ENCODE measurements at places on chromosomes 4 and X.

DNA sequence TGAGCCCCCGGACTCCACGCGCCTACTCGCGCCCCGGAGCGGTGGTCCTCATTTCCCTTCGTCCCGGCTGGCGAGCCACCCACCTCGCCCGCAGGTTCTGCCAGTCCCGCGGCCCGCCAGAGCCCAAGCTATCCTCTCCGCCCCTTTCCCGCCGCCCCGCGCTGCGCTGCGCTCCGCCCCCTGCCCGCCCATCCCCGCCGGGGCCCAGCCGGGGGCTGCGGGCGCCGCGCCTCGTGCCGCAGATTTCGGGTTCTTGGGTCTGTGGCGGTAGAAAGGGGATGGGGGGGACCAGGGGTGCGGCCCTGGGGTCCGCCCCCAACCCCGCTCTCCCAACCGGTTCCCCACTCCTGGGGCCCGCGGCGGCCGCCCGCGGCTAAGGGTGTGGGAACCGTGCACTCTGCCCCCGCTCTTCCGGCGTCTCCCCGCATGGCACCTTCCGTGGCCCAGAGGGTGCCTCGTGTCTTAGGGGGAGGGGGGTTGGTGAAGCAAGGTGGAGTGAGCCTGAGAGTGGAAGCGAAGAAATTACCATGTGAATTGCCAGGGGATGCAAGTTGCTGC, 650.8 kb upstream of the DIPK2B start:
- DNase-seq, result peak; percentile 46

- no peak for DNase-seq
Measured at GRCh38 chr4:35975617-35976355, 268.5 kb downstream of the ARAP2 start.

- DNase-seq, result no peak
Measured at GRCh38 chr4:179372242-179372641, 1930.0 kb upstream of the AGA start.

DNA sequence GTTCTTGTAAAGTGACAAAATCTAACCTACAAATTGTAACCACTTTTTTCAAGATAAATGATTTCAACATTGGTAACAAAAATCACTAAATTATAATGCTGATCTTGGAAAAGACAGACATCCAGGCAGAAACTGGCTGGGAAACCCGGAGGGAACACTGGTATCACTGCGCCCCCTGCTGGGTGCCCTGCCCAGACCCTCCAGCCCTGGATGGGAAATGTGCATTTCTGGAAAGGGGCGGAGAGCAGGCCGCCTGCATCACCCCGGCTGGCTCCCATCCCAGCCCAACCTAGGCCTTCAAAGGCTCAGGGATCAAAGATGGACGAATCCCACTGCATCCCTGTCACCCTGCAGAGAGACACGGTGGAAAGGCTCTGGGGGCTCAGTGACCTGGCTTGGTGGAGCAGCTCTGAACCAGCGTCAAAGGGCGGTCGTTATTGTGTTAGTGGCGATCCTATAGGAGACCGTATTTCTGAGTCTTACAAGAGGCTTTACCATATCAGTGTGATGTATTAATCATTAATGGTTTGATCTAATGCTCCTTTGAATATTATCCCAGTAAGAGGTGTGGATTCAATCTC, 37.3 kb downstream of the ACOX3 start:
- DNase-seq, result peak; percentile 45

DNA sequence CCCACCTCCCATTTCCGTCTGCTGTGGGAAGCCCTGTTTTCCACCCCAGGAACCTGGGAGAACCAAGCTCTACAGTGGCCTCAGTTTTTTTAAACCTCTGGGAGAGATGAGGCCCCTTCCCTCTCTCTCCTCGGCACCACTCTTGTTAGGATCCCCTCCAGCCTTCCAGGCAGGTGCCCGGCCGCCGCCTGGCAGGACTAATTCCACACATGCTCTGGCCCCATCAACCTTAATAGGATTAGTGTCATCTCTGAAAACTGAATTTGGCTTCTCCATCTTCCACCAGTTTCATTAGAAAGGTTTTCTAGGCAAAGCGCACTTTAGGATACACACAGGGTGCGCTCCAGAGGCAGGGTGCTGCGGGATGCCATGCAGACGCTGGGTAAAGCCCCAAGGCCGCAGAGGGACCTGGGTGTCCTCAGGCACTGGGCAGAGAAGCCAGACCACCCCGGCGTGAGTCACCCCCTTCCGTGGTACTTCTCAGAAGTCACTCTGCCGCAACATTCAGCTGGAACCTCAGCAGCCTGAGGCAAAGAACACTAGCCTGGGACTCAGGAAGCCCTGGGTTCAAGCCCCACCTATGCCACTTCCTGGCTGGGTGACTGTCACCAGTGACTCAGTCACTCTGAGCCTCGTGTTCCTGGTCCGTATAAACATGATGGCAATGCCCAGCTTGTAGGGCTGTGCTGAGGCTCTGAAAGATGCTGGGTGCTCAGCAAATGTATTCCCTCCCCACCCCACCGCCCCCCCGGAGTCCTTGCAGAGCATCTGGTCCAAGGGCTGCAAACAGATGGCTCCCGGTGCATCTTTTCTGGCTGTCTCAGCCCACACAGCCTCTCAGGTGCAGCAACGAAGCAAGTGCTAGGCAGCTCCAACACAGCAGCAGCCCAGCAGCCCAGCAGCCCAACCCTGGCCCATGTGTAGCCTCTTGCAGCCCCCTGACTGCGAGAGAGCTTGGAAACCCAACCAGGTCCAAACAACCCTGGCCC, 29.1 kb downstream of the PPP2R2C start:
- no peak for DNase-seq

GRCh38 chrX:118254611-118255010, 91.3 kb upstream of the WDR44 start:
- peak; percentile 45 for DNase-seq

GRCh38 chr4:14169460-14169859, 541.9 kb upstream of the BOD1L1 start:
- DNase-seq, result peak; percentile 15

DNA sequence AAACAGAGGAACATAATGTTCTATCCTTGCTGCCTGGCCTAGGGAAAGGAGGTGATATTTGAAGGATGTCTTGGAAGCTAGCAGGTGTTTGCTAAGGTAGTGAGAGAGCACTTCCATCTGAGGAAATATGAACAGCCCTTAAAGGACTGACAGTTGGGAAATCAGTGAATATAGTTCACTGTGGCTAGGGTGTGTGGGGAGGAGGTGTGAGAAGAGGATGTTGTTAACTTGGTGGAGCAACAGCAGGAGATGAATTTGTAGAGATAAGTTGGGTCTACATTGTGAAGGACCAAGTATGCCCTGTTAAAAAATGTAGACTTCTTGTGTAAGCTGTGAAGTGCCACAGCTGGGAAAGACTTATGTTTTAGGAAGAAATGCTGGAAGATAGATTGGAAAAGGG, 25.5 kb downstream of the TBC1D19 start:
- DNase-seq, result no peak

DNA sequence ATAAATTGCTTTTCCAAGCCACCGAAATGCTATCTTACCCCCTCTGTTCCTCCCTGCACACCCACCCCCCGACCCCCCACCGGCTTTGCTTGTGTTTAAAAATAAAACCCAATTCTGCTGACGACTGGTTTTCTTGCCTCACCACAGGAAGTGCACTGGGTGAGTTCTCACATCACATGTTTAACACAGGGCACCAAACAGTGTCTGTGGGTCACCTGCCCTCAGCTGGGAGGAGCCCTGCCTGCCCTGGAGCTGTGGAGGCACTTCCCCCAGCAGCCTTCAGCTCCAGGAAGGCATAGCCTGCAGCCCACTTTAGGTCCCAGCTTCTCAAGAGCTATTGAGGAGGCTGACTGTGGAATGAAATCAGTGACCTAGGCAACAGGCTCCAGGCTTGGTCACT, 8.8 kb downstream of the TMEM255A start:
- no peak for DNase-seq

GRCh38 chrX:124540474-124540873, 194.1 kb downstream of the SH2D1A start:
- no peak for DNase-seq
